ENCODE measurements at places on chromosomes 11 and 22.

GRCh38 chr11:6757373-6757967, 14.3 kb downstream of the OR2AG2 start:
- DNase-seq: peak; percentile 58

- peak; percentile 79 for DNase-seq
These were observed 34.4 kb upstream of the RCN1 start for GRCh38 chr11:32056438-32056837.

DNA sequence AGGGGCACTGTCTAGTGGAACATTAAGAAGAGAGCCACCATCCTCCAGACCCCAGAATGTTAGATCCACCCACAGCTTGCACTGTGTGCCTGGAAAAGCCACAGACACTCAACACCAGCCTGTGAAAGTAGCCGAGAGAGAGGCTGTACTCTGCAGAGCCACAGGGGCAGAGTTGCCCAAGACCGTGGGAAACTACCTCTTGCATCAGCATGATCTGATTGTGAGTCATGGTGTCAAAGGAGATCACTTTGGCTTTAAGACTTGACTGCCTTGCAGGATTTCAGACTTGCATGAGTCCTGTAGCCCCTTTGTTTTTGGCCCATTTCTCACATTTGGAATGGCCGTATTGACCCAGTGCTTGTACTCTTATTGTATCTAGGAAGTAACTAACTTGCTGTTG, 115.9 kb upstream of the CCDC179 start:
- DNase-seq: no peak

DNA sequence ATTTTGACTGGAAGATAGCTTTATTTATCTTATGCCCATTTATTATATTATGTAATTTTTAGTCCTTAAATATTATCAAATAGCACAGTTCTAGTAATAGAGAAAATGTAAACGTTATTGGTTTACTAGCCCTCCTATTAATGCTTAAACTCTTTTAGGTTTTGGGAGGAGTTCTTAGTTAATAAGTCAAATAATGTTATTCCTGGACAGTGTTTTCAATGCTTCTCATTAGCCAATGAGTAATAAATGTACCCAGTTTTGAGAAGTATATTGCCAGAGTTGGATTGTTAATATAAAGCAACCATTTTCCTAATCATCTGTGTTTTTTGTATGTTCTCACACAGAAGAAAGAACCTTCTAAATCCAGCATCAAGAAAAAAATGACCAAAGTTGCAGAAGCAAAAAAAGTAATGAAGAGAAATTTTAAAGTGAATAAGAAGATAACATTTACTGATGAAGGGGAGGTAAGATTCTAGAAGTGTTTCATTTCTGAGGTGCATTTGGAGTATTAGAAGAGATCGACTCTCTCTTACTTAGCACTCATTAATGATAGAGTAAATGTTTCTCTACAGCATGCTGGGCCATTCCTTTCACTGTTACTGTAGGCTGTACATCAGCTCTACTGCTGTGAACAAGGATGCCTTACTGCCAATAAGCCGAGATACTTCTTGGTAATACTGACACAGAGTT, 173.4 kb downstream of the DDX10 start:
- no peak for DNase-seq

- no peak for DNase-seq
These were observed 1984.7 kb upstream of the RAG2 start for GRCh38 chr11:38582756-38583155.

DNA sequence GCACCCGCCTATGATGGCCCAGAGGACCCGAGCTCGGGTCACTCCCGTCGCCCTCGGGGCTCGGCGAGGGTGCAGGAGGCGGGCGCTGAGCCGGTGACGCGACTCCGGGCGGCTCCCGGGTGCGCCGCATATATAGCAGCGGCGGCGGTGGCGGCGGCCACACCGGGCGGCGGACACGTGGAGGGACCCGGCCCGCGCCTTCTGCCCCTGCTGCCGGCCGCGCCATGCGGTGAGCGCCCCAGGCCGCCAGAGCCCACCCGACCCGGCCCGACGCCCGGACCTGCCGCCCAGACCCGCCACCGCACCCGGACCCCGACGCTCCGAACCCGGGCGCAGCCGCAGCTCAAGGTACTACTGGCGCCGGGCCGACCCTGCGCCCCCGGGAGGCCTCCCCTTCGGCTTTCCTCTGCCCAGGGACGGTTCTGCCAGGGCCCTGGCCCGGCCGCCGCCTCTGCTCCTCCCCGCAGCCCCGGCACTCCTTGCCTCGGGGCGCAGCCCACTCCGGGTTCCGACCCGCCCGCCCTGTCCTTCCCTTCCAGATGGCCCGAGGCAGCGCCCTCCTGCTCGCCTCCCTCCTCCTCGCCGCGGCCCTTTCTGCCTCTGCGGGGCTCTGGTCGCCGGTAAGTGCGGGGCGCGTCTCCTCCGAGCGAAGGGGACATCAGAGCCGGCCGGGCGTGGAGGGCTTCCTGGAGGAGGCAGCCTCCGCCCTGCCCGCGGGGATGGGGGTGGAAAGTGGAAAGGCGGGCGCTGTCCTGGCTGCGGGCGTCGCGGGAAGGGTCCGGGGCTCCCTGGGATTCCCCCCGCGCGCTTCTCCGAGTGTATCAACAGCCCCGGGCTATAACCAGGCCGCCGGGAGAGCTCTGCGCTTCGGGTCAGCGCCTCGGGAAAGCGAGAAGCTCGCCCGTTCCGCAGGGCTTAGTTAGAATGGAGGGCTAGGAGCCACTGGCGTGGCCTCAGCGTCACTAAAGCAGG, at the start of gene GAL:
GAL (plus strand) TSS at position 160 of the 972 bp plus-strand sequence; CDS start at position 540, 380 bp downstream.
- DNase-seq: peak; percentile 58

DNA sequence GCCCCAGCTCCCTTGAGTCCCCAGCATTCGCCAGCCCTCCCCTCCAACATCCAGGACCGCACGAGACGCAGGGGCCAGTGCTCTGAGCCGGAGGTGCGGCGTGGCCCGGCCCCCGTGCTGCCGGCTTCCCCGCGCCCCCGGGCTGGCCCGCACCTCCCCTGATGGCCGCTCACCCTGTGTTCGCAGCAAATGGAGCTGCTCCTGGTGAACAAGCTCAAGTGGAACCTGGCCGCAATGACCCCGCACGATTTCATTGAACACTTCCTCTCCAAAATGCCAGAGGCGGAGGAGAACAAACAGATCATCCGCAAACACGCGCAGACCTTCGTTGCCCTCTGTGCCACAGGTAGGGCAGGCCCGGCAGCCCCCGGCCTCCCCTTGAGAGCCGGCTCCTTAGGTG, 2.7 kb downstream of the CCND1 start:
- DNase-seq: no peak

- no peak for DNase-seq
These were observed 482.5 kb upstream of the FAT3 start for GRCh38 chr11:91742155-91742554.

- no peak for DNase-seq
These were observed 130.4 kb upstream of the TEAD1 start for GRCh38 chr11:12543596-12544415.

GRCh38 chr11:86632499-86633269, 39.7 kb downstream of the ME3 start:
- peak; percentile 89 for DNase-seq

DNA sequence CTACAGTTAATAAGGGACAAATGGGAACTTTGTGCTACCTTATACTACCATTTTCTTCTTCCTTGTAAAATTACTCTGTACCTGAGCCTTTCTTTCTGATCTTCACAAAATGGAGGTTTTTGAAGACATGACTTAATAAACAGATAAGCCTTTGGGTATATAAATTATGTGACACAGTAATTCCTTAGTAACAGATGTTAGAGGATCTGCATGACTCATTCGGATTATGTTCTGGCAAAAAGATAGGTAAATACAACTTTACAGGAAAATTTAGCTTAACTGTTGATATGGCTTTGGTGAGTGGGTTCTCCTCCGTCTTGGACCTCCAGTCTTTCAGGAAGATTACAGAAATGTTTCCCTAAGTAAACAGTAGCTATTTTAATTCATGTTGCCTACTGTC, 61.8 kb downstream of the BID start:
- DNase-seq: peak; percentile 24

DNA sequence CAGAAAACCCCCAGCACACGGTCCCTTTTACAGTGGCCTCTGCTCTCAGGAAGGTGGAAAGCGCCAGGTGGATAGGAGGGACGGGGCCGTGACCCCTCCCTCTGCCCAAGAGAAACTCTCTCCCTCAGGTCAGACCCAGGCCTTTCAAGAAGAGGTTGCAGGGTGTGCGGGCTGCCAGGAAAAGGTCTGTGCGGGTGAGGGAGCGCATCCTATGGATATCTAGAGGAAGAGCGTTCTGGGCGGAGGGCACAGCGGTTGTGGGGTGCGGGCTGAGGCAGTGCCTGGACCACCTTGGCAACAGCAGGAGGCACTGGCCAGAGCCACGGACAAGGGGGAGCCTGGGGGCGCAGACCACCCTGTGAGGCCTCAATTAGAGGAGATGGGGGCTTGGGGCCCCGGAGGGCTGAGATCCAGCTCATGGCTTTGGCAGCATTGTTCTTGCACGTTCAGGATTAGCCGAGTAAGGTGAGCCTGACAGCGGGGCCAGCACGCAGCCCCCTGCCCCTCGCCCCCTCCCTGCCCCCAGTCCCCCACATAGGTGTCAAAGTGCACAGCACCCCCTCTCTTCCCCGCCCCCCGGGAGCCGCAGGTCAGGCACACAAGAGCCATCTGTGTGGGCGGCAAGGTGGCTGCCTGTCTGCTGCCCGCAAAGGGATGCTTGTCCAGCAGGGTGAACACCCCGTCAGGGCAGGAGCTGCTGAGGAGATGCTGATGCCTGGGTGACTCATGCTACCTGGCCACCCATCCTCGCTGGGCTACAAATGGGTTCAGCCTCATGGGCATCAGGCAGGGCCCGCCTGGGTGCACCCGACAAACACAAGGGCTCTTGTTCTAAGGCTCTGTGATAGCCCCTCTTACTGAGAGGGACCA, 92.8 kb upstream of the KCNQ1OT1 start:
- DNase-seq: no peak

DNA sequence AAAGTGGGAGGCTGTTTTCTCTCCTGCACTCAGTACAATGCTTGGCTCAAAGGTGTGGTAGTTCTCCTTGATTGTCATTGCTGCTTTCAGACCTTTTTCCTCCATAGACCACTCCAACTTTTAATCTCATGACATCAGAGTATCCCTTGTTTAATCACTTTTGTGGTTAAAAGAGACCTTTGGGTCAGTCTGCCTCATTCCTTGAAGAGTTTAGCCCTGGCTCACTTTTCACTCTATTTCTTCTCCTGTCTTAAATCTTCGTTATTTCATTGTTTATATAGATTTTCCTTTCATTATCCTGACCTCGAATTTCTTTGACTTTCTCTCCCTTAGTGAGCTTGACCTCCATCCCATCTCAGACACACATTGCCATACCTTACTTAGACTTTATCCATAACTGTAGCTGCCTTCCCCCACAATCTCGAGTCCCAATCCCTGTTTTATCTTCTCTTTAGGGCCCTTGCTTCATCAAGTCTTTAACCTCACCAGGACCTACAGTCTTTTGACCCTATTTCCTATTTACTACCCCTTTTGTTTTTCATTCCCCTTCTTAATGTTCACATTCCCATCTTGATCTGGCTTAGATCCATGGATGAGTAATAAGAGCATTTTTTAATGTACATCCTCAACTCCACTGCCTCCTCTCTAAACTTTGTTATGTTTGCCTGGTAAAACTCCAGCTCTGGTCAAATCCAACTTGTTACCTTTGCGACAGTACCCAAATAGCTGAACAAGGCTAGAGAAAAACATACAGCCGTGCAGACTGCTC, 9.5 kb downstream of the ATXN10 start:
- DNase-seq: peak; percentile 28

DNA sequence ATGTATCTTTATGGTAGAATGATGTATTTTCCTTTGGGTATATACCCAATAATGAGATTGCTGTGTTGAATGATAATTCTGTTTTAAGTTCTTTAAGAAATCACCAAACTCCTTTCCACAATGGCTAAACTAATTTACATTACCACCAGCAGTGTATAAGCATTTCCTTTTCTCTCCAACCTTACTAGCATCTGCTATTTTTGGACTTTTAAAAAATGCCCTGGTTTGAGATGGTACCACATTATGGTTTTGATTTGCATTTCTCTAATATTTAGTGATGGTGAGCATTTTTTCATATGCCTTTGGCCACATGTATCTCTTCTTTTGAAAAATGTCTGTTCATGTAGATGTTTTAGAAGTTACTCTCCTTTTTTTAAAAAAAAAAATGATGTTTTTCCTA, 142.0 kb downstream of the METTL15 start:
- DNase-seq: no peak

GRCh38 chr11:119800619-119801018, 71.6 kb upstream of the NECTIN1 start:
- no peak for DNase-seq

DNA sequence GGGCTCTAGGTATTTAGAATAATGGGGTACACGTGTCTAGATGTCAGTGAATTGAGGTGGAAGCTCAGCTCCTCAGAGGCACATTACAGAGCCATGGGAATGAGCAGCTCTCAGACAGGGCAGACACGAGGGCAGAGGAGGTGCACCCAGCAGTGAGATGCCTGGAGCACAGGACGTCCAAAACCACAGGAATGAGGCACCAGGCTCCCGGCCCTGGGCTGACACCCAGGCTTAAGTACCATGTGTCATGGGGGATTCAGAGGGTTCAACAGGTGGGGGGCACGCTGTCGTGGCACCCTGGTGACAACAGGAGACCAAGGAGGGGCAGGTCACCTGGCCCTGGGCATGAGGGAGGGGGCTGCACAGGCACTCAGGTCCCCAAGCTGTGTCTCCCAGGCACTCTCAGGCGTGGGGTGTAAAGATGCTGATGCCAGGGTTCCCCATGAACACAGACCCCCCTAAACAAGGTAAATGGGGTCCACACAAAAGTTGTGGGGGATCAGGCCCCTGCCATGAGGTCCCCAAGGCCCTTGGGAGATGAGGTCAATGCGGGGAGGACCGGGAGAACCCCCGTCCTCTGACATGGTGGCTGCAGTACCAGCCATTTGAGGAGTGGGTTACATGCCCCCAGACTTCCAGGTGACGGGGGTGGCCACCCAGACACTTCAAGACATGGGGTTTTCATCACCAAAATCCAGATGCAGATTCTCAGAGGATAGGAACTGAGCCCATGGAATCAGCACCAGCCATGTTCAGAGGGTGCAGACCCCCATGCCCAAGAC, 5.6 kb upstream of the SYT8 start:
- DNase-seq: peak; percentile 91

GRCh38 chr11:3022982-3023381, 30.9 kb upstream of the NAP1L4 start:
- peak; percentile 80 for DNase-seq

DNA sequence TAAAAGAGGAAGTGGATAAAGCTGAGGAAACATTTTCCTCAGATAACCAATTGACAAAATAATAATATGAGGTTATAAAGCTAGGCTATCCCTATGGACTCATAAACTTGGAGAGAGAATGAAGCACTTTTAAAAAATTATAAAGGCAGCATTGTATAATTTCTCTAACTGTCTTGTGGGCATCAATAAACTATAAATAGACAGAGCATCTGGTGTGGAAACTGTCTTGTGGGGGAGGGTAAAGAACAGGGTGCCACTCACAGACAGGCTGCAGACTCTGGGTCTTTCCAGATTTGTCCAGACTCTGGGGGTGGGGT, 333.5 kb downstream of the BUD13 start:
- DNase-seq: no peak
